ENCODE measurements at places on chromosomes 2 and 18.
A peak's percentile ranks its signal among the peaks of the same experiment; 100 is the strongest.

DNA sequence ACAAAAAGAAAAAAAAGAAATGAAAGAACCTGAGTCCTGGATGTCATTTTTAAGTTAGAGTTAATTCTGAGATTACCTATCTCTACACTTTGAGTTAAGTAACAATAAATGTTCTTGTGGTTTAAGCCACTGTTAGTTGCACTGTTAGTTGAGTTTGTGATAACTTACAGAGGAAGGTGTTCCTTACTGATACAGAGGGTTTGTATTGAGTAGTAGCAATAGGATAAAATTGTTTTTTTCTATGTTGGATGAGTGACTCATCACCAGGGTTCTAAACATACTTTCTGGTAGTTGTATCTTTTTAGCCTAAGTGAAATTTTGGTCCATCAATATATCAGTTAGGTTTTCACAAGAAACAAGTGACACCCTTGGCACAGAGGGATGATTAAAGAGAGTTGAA lies 4.0 kb upstream of the LCLAT1 start:
- DNase-seq: no peak

DNA sequence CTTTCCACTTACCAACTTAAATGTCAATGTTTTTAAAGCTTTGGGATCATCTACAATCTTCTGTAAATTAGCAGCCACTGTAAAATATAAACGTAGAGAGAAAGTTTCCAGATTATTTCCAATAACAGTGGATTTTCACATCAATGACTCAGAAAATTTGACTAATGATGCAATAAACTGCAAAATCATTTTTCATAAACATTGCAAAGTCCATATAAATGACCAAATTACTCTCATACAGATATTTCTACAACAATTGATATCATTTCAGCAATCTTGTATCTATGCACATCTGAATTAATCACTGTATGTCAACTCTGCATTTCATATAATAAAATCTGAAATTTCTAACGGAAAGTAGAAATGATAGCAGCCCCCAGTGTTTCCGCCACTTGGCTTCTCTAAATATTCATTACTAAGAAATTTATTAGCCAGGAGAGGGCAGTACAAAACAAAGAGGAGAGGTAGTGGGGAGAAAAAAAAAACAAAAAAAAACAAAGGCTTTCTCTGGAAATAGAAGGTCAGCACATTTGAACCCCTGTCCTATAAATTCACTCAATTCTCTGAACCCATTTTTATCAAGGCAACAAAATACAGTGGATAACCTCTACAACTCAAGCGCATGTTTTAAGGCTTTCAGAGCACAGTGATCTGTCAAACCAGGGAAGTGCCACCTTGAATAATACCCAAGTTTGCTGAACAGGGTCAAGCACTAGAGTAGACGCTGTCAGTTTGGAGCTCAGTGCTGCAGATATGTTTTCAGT lies 282.6 kb downstream of the STK39 start:
- DNase-seq: no peak

DNA sequence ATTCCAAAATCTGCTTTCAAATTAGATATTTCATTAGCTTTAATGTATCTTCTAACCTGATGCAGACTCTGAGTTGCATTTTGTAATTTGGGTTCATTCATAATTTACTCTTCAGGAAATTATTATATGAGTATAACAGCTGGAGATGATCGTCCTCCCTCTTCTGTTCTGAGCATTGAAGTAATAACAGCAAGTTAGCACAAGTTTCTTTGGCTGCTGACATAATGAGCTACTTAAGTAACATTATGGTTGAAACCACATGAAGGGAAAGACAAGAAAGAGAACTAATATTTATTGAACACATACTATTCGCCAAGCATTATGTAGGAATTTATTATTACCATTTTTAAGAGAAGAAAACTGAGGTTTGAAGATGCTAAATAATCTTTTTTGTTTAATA lies 75.1 kb downstream of the CPO start:
- DNase-seq: no peak

DNA sequence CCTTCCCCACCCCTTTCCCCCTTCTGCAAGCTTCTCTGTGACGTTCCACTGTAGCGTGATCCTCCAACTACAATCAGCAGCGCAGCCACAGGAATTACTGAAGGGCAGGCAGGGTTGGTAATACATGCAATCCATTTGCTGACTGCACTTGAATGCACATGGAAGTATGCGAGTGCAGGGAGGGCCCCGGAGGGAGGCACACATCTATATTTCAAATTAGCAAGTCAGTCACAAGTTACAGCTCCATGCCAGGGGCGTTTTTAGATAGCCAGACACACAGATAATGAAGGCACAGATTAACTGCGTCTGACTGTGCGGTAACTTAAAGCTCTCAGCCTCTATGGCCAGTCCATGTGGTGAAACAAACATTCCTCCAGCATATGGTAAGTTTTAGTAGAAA lies 209.2 kb upstream of the GATA6 start:
- DNase-seq: peak; percentile 42

DNA sequence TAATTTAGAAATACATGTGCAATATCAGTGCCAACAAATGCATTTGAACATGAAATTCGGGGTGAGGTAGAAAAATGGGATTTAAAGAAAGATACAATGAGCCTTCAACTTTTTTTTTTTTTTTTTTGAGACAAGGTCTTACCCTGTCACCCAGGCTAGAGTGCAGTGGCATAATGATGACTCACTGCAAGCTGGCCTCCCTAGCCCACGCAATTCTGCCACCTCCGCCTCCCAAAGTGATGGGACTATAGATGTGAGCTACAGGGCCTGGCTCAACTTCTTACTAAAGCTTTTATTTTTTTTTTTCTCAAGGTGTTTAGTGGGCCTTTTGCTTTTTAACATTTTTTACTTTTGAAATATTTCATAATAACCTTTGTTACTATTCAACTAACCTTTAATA lies 365.6 kb downstream of the LRRTM4 start:
- DNase-seq: no peak

GRCh38 chr2:180474716-180475115 lies 467.6 kb upstream of the CWC22 start:
- no peak for DNase-seq

- peak; percentile 95 for DNase-seq
Measured at GRCh38 chr2:166092889-166093288, 34.9 kb downstream of the SCN1A start.

- peak; percentile 83 for DNase-seq
Measured at GRCh38 chr2:11914455-11914854, 168.0 kb downstream of the LPIN1 start.

- peak; percentile 72 for DNase-seq
Measured at GRCh38 chr18:70454704-70455322, 166.0 kb downstream of the SOCS6 start.

GRCh38 chr2:12096051-12096787 lies 349.8 kb downstream of the LPIN1 start:
- no peak for DNase-seq

GRCh38 chr2:211487733-211488132 lies 931.3 kb downstream of the CPS1 start:
- no peak for DNase-seq

DNA sequence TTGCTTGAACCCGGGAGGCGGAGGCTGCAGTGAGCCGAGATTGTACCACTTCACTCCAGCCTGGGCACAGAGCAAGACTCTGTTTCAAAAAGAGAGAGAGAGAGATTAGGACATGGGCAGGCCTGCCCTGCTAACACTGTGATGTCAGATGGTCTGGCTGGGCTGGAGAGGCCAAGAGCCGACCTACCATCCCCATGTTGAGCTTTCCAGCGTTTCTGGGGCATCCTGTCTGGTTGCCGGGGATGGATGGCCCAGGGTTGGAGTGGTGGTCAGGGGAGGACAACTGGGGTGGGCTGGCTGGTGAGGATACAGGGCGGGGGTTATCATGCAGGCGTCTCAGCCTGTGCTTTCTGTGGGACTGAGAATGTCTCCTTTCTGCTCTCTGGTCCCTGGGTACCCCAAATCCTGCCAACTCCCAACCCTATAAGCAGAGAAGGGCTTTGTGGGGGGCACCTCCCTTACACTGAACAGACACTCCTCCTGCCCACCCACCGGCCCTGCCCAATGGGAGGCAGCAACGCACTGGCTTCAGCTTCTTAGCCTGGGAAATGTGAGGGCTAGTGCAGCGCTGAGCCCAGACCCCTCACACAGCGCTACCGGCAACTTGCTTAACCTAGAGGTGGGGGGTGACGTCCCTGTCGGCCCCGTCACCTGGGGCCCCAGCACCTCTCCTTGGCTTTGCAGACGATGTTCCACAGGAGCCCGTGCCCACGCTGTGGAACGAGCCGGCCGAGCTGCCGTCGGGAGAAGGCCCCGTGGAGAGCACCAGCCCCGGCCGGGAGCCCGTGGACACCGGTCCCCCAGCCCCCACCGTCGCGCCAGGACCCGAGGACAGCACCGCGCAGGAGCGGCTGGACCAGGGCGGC lies 5.4 kb downstream of the SNORC start:
- no peak for DNase-seq

GRCh38 chr18:67938660-67939059 lies 422.1 kb upstream of the DSEL start:
- DNase-seq: peak; percentile 65

- peak; percentile 87 for DNase-seq
Measured at GRCh38 chr18:7596147-7596546, 29.0 kb downstream of the PTPRM start.

GRCh38 chr2:54122171-54122935 lies 6.9 kb downstream of the ACYP2 start:
- DNase-seq: no peak

DNA sequence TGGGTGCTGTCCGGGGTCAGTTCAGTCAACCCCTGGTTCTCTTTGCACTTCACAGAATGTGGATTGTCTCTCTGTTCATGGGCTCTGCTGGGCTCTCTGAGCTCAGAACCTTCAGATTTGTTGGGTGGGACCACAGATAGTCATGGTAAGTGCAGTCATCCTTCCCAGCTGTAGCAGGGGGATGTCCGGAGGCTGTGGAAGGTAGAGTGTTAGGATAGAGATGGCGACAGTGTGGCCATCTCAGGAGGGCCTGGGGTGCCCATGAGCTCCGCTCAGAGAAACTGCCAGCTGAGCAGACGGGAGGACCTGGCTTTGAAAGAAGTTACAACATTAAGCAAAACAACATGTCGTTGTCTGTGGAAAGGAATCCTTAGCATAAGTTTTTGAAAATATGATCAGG lies 149.8 kb downstream of the FAM210A start:
- no peak for DNase-seq

DNA sequence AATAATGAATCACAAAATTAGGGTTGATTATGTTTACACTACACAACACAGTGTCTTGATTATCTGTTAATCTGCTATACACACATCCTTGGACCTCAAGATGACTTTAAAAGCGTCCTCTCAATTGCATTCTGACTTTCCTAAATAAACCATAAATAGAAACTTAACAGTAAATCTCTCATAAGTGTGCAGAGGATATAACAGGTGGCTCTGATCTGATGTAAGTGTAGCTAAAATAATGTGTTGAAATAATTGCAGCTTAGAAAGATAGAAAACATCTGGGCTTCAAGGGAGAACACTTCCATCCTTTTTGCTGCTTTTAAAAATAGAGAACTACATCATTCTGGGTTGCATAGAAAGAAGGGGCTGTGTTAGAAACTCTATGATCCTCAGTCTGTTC lies 78.4 kb upstream of the EFEMP1 start:
- DNase-seq: no peak

- no peak for DNase-seq
Measured at GRCh38 chr18:79804130-79804787, 6.5 kb downstream of the KCNG2 start.

DNA sequence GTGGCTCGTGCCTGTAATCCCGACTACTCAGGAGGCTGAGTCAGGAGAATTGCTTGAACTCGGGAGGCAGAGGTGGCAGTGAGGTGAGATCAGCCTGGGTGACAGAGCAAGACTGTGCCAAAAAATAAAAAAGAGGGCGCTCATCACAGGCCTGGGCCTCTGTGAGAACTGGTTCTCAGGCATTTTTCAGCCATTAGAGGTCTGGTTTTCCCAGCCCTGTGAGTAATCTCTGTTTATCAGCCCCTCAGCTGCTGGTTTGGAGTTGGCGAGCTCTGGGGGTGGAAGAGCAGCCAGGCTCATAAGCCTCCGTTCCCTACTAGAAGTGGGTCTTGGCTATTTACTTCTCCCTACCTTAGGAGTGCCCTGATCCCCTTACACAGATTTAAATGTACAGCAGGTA lies 53.1 kb downstream of the CHRNA1 start:
- peak; percentile 18 for DNase-seq

GRCh38 chr2:53641290-53641689 lies 126.3 kb upstream of the CHAC2 start:
- DNase-seq: no peak

DNA sequence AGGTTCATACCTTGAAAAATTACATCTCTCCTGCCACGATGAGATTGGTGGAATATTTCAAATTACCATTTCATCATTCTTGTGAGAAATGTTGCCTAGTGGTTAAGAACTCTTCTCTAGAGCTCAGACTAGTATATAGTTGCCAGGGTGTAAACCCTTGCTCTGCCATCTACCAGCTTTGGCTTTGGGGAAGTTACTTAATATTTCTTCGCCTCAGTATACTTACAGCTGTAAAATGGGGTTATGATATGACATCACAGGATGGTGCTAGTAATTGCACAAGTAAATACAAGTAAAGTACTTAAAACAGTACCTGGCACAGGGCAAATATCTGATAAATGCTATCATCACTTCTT lies 1.5 kb downstream of the SPOPL start:
- peak; percentile 17 for DNase-seq

- DNase-seq: no peak
Measured at GRCh38 chr2:105924932-105925331, 180.2 kb downstream of the NCK2 start.

Measured in iris pigment epithelial cell (primary cell).